Smooth muscle cell of the brain vasculature (primary cell): ENCODE measurements at places on chromosomes 12 and 14.

GRCh38 chr12:51183816-51184215 lies 10.9 kb upstream of the TFCP2 start:
- no peak for DNase-seq

DNA sequence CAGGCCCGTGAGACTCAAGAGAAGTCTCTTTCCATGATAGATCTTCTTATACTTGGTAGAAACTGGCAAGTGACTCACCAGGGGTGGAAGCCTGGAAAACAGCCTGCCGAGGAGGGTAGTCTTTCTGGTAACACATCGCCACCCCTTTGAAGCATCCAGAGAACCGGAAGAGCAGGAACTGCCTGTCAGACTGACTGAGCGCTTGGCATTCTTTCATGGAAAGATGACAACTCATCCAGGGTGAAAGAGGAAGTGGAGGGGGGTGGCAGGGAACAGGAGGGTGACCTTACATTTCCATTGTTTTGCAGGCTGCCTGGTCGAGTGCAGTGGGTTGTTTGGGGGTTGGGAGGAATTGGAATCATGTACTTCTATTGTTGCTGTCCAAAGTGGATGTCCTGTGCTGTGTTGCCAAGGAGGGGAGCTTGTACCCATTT lies 34.5 kb downstream of the PRKCH start:
- no peak for DNase-seq

DNA sequence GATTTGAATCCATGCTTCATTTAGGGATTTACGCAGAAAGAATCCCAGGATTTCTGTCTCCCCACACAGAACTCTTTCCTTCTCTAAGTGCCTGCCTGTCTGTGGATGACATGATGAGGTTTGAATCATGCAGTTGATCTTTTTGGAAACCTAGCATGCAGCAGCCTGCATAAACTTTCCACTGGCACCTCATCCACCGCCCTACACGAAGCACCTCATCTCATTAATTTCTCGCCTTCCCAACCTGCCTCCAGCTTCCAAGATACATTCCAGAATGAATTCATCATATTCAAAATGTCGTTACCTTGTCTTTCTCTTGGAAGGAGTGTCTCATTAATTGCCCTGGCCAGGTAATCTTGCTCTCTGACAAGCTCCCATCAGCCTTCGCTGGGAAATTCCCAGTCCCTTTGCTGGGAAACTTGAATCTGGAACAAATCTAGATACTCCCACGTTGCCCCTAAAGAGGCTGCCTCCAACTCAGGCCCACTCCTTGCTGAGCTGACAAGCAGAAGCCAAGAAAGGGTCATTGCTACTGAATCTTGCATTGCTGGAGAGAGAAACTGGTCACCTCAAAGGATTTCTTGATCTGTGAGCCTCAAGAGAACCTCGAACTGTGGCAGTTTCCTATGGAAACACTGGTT lies 48.2 kb downstream of the SERPINA3 start:
- no peak for DNase-seq

- no peak for DNase-seq
Observed at GRCh38 chr14:70956511-70956910, 49.3 kb downstream of the PCNX1 start.

DNA sequence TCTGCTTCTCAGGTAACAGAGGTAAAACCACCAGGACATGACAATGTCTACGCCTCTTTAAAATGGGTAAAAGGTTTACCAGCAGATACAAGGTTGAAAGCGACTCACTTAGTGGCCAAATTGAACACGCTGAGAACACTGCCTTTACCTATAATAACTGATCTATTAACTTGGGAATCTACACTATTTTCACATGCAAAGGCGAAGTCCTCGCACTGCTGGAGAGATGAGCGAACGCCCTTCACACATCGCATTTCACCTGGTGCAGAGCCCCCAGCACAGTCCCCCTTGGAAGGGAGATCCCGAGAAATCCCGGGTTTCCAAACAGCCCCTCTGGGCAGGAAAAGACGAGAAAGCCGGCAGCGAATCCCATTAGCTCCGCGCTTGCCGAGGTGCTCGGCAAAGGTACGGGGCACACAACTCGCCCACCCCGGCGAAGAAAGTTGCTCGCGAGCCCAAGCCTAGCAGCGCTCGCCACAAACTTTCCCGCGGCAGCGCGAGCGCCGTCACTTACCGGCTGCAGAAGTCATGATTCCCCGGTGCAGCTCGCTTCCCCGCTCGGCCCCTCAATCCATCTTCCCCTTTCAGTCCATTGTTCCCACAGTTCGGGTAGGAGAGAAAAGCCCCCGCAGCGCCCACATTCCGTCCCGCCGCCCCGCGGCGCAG lies 423 bp downstream of the FGD6 start:
- DNase-seq, result no peak

- DNase-seq, result no peak
Observed at GRCh38 chr12:111425655-111426054, 19.9 kb downstream of the SH2B3 start.

DNA sequence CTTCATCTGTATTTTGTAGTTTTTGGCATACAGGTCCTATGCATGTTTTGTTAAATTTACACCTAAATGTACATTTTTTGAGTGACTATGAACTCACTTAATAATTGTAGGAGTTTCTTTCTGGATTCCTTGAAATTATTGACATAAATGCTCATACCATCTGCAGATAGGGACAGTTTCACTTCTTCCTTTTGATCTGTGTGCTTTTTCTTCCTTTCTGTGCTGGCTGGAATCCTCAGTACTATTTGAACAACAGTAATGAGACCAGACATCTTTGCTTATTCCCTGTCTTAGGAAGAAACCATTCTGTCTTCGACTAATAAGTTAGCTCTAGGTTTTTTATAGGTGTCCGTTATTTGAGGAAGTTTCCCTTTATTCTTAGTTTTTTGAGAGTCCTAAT lies 110.3 kb downstream of the ADGRD1 start:
- DNase-seq, result no peak

- no peak for DNase-seq
Observed at GRCh38 chr12:111573476-111573875, 25.6 kb downstream of the ATXN2 start.

- DNase-seq, result peak; percentile 18
Observed at GRCh38 chr12:13864081-13864673, 117.2 kb downstream of the GRIN2B start.

DNA sequence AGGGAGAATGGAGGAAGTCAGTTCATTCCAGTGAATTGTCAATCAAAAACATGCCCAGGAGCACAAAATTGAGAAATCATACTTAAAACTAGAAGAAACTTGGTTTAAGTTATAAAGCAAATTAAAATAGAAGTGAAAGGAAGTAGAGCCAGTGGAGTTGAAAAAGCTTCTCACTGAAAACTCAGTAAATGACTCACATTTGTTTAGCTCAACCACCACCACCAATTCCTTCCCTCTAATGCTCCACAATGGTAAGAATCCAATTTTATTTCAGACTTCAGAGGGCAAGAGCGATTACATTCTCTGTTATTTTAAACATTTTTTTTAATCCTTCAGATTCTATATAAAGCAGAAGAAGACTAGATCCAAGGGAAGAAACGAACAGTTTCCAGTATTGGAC lies 19.4 kb downstream of the UTP20 start:
- no peak for DNase-seq

DNA sequence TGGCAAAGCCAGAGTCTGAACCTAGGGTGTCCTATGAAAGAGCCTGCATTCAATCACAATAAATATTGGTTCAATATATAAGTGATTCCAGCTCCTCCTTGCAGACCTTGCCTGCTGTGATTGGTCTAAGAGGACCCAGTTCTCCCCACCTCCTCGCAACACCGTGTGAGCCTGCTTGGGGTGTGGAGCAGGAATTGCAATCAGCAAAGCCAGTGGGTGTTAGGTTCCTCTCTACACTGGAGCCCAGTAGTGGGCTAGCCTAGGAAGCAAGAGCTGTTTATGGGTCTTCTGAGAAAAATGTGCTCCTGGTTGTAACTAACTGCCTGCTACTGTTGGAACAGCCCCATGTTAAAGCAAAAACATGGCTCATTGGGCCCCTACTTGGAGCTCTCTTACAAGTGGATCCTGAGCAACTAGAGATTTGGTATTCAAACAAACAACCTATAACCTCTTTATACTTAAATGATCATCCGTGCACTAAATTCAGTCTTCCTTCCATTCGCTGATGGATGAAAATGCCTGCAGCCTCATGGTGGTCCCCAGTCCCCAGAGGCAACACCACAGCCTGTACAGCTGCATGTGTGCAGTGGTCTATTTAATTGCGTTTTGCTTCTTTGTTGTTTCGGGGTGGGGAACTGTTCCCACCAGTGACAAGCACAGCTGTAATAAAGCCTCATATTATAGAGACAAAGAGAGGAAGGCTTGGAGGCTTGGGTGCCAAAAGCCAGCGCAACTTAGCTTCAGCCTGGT lies 3.7 kb upstream of the SELPLG start:
- DNase-seq, result no peak

- DNase-seq, result no peak
Observed at GRCh38 chr12:52521568-52522266, 1.5 kb upstream of the KRT5 start.

DNA sequence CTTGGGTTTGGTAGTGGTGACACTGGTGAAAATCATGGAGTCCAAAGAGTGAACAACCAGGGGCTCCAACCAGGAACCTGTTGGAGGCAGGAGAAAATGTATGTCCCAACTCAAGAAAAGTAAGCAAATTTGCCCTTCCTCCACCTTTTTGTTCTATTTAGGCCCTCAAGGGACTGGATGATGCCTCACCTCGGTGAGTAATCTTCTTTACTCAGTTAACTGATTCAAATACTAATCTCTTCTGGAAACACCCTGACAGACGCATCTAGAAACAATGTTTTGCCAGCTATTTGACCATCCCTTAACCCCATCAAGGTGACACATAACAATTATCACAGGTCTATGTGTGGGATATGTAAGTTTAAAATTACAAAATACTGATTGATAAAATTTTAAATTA lies 272.4 kb upstream of the FOXG1 start:
- no peak for DNase-seq

DNA sequence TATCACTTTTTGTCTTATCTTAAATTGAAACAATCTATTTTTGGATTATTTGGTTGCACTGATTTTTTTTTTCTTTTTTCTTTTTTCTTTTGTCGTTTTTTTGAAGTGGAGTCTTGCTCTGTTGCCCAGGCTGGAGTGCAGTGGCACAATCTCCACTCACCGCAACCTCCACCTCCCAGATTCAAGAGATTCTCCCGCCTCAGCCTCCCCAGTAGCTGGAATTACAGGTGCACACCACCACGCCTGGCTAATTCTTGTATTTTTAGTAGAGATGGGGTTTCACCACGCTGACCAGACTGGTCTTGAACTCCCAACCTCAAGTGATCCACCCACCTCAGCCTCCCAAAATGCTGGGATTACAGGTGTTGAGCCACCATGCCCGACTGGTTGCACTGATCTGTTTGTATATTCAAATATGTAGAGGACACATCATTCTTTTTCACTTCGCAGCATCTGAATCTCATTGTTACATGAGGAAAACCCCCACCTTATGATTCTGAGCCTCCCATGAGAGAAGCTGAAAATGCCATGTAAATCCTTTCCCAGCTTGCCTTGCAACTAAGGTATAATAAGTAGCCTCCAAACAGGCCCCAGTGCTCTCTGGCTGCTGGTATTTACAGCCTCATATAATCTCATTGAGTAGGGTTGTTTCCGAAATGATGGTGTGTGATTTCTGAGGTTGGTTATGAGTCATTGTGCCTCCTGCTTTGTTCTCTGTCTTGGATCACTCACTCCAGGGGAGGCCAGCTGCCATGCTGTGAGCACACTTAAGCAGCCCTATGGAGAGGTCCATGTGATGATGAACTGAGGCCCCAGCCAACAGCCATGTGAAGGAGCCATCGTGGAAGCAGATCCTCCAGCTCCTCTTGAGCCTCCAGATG lies 5.2 kb upstream of the HSP90B1 start:
- DNase-seq, result peak; percentile 82

- DNase-seq, result no peak
Observed at GRCh38 chr14:50340045-50340444, 27.9 kb downstream of the DMAC2L start.

DNA sequence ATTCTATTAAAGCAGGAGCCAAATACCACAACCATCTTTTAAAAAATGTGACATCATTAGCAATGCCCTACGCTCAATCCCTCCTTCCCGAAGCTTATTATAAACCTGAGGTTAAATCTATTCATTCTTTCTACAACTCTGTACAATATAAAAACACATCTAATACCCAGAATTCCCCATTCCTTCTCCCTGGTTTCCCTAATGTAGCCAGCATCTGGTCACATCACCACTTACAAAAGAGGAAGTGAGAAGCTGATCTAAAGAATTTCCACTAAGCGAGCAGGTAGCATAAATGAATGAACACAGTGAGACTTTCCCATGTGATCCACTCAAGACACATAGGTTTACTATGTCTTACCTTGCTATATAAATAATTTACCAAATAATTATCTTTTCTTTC lies 90.4 kb downstream of the LRP6 start:
- no peak for DNase-seq

DNA sequence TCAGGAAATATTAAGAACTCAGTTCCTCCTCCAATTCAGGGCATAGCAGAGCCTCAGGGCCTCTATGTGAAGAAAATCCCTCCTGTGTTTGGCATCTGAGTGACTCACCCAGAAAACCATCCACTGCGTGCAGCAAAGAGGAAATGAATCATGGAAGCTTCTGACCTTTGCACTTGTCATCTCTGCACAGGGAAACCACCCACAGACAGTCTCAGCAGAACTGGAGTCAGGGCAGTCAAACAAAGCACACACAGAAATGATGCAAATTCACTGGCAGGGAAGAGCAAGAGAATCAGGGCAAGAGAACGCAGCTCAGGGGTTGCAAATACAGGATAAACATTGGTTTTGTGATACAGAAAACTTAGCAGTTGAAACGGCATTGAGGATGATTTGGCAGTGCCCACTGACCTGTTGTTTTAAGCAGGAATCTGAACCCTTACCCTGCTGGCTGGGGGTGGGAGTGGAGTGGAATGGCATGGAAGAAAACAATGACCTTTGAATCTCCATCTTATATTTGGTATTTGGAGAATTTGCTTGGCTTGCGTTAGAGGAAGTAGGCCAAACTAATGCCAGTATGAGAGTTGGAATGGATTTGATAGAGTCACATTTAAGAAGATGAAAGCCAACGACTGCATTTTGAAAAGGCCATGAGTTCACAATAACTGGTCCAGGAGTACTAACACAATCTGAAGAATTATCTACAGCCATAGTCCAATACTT lies 53.5 kb downstream of the PHLDA1 start:
- peak; percentile 98 for DNase-seq

DNA sequence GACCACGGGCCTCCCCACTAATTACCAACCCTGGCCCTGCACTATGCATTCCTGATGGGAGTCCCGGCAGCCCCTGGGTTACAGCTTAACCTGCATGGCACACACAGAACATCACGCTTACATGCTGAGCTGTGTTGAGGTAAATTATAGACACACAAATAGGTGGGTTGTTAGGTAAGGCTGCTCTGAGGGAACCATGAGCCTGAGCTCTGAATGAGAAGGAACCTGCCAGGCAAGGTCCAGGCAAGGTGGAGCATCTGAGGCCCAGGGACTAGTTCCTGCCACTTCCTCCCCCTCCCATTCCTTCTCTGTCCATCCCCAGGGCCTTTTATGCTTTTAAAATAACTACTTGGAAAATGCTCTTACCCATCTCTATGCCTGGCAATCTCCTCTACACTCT lies 82.7 kb upstream of the ESRRB start:
- DNase-seq, result no peak
